ENCODE measurements at places on chromosomes 2 and 18. TPM values are rescaled to one million over a fixed set of nuclear protein-coding genes. Genes with fewer than 3 reads are reported as not detected.

DSG2 gene
- 5.4 TPM for polyA plus RNA-seq

GCG gene
- polyA plus RNA-seq: not detected

C2orf80 gene
- not detected for polyA plus RNA-seq

RUFY4 gene
- not detected for polyA plus RNA-seq

PLCL1 gene
- polyA plus RNA-seq: 0.08 TPM

ESPNL gene
- 0.08 TPM for polyA plus RNA-seq

HMSD gene
- polyA plus RNA-seq: 0.13 TPM

TGOLN2 gene
- 56.7 TPM for polyA plus RNA-seq

RAB6C gene
- polyA plus RNA-seq: not detected

Data from liver (tissue), 10 donors.